Coronary artery (tissue), 2 donors: ENCODE measurements at places on chromosomes 5 and 9.

- DNase-seq: no peak
Observed at GRCh38 chr9:69458176-69458575, 133.2 kb downstream of the ENTREP1 start.

GRCh38 chr5:17340379-17340778 is 122.9 kb downstream of the BASP1 start:
- no peak for DNase-seq

DNA sequence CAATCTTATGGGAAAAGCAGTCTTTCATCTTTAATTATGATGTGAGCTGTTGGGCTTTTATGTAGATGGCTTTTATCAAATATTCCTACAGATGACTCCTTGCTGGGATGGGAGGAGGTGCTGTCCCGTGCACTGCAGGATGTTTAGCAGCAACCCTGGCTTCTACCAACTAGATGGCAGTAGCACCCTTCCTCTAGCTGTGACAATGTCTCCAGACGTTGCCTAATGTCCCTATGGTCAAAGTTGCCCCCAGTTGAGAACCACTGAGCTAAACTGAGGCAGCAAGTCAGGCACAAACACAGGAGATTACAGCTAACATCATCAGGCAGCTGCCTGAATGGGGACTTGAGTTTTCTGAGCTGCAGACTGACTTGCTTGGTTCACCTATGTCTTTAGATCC is 401.9 kb upstream of the PDE4D start:
- no peak for DNase-seq

GRCh38 chr5:125148706-125149105 is 402.3 kb upstream of the ZNF608 start:
- DNase-seq: no peak

- DNase-seq: no peak
Observed at GRCh38 chr9:25048098-25048724, 502.5 kb upstream of the IZUMO3 start.

DNA sequence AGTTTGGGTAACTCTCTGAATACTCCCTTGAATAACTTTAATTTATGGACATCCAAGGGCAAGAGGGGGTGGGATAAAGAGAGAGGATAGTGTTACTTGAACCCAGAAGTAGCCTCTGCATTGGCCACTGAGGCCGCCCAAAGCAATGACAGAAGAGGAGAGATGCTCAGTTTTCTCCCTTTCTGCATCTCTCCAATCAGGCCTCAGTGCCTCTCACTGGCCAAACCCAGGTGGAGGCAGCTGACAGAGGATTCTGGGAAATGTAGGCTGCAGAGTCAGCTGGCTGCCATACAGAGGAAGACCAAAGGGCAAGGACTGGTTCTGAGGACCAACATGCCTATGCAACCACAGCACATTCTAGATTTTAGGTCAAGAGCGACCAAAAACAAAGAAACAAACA is 719.4 kb downstream of the MAT2B start:
- DNase-seq: no peak

GRCh38 chr5:59241119-59241518 is 652.4 kb downstream of the PDE4D start:
- no peak for DNase-seq

GRCh38 chr5:116938488-116938887 is 363.9 kb upstream of the SEMA6A start:
- no peak for DNase-seq

GRCh38 chr5:126680191-126680817 is 79.6 kb downstream of the PHAX start:
- DNase-seq: no peak

GRCh38 chr9:136570916-136571315 is 25.1 kb upstream of the NOTCH1 start:
- no peak for DNase-seq

DNA sequence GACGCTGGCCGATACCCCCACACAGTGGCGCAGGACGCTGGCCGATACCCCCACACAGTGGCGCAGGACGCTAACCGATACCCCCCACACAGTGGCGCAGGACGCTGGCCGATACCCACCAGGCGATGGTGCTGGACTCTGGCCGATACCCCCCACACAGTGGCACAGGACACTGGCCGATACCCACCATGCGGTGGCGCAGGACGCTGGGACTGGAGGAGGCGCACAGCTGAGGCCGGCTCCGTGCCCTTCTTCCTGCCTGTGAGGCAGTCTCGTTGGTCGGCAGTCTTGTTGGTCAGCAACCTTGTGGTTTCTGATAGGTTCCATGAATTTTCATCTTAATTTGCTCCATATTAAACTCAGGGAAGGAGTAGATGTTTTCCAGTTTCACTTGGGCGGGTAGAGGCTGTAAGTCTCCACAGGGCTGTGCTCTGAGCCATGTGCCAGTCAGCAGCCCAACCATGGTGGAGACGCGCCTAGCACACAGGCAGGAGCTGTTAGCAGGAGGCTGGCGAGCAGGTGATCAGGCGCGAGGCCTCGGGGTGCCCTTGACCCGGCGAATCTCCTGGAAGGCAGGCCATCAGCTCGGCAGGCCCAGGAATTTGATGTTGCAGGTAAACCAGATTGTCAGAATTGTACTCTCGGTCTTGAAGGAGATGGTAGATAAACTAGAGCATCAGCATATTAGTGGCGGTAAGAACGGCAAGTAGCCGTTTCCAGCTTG is 75.6 kb downstream of the EHMT1 start:
- DNase-seq: no peak

DNA sequence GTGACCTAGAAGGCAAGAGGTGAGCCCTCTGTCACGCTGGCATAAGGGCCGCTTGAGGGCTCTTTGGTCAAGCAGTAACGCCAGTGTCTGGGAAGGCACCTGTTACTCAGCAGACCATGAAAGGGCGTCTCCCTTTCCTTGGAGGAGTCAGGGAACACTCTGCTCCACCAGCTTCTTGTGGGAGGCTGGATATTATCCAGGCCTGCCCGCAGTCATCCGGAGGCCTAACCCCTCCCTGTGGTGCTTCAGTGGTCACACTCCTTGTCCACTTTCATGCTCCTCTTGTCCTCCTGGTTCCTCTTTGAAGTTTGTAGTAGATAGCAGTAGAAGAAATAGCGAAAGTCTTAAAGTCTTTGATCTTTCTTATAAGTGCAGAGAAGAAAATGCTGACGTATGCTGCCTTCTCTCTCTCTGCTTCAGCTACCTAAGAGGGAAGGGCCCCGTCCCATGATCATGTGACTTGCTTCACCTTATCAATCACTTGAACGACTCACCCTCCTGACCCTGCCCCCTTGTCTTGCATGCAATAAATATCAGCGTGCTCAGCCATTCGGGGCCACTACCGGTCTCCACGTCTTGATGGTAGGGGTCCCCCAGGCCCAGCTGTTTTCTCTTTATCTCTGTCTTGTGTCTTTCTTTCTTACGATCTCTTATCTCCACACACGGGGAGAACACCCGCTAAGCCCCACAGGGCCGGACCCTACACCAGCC is 16.7 kb upstream of the SCGB3A1 start:
- DNase-seq: no peak

GRCh38 chr9:15104826-15105420 is 194.7 kb upstream of the FREM1 start:
- no peak for DNase-seq

GRCh38 chr5:180347702-180348101 is 5.4 kb downstream of the GFPT2 start:
- no peak for DNase-seq

DNA sequence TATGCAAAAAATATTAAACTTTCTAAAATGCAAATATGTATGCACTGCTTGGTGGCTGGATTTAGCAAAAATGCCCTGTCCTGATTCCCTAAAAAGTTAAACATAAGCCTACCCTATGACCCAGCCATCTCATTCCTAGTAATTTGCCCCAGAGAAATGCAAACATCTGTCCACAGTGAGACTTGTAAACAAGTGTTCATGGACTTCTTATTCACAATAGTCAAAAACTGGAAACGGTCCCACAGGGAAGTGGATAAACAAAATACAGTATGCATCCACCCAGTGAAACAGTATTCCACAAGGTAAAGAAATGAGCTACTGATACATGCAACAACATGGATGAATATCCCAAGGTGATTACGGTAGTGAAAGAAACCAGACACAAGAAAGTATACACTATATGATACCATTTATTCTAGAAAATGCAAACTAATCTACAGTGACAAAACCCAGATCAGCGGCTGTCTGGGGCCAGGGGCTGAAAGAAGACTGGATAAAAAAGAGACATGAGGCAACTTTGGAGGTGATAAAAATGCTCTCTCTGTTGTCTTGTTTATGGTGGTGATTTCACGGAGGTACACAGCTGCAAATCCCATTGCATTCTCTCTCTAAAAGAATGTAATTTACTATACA is 277.3 kb downstream of the GLIS3 start:
- no peak for DNase-seq
